Smooth muscle cell of the brain vasculature (primary cell): ENCODE measurements at places on chromosomes 7 and 10.

DNA sequence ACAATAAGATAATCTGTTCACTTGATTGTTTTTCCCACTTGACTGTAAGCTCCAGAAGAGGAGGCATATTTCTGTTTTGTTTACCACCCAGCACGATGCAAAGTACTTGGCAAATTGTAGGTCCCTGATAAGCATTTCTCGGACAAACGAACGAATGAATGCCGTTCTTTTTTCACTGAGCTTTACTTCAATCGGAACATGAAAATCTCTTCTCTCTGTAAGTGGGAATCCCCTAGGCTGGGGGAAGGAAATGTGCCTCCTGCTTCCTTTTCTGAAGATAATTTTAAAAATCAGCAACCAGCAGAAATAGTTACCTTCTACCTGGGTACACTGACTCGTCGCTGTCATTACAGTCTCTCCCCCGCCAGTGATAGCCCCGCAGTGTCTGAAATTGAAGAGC, 102.9 kb downstream of the AOAH start:
- DNase-seq: no peak

GRCh38 chr7:151900591-151900985, 23.7 kb upstream of the PRKAG2 start:
- no peak for DNase-seq

DNA sequence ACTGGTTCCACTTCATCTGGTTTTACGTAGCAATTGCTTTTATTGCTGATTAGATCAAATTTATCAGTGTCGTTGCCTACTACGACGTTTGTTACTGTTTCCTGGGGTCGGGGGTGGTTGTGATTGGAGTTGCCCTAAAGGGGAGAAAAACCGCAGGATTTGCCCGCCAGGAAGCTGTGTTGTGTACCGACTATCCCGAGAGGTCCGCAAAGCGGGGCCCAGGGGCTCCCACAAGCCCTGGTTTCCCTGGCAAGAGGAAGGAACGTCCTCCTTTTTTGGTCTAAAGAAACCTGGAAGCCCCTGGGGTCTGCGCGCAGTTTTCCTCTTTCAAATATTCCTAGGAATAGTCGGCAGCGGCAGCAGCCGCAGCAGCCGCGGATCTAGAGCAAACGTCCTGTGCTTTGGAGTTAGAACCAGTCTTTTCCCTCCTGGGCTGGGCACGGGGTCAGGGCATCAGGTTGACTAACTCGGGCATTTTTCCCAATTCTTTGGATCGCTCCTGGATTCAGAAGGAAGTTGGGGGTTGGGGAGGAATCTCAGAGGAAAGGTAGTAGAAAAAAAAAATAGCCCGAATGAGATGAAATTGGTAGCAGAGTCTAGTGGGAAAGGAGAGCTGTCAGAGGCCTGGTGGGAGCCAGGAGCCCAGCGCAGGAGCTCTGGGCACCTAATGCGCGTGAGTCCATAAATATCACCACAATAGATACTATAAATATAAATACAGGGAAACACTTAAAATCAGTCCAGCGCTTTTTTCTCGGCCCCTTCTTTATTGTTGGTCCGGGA, 4.6 kb downstream of the VAX1 start:
- no peak for DNase-seq

- DNase-seq: no peak
Observed at GRCh38 chr10:110923856-110924493, 4.6 kb downstream of the SHOC2 start.

GRCh38 chr10:42623929-42624328, 14.4 kb downstream of the ZNF33B start:
- DNase-seq: no peak

- no peak for DNase-seq
Observed at GRCh38 chr10:109902992-109903947, 20.0 kb downstream of the XPNPEP1 start.

DNA sequence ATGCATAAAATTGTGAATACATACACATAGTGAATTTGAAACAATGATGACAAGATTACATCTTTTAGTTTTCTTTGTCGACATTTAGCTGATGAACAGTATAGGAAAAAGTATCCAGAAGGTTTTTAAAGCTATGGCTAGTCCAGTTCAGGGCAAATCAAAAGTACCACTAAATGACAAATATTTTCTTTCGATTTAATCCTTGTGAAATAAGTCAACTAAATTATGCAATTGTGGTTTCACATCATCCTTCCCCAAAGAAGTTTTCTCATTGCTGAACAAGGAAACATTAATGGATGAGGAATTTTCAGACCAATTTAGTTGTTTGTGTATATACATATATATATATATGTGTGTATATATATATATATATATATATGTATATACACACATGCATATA, 774.0 kb downstream of the DNAJB9 start:
- DNase-seq: no peak

DNA sequence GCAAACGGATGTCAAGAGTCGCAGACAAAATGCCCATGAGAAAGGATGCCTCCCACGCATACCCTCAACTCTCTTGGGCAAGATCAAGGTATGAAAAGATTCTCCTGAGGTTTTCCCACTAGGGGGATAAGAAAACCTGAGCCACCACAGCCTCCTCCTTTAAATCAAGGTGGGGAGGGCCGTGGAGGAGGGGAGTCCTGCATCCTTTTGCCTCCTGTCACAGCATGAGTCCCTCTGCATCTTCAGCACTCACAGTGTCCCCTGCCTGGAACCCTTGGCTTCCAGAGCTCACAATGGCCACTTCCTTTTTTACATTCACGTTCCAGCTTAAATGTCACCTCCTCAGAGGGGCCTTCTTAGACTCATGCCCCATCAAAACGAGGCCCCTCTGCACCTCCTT, 207.6 kb downstream of the GLI3 start:
- no peak for DNase-seq

- no peak for DNase-seq
Observed at GRCh38 chr7:45238806-45239205, 81.2 kb downstream of the RAMP3 start.

DNA sequence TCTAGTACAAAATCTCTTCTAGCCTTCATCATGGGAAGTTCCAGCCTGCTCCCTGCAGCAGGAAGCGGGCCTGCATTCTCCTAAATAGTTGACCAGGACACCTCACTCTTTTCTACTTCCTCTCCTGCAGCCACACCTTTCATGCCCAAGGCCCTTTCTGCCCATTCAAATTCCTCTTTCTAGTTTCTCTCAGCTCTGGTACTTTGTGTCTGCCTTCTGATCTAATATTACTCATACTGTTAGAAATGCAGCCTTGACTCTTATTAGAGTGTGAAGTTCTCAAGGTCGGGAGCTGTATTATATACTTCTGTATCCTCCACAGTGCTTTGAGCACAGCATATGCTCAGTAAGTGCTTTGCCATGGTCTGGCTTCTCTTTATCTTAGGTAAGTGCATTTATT, 103.1 kb downstream of the PRKCQ start:
- DNase-seq: no peak

GRCh38 chr7:75650062-75650461, 88.7 kb downstream of the HIP1 start:
- DNase-seq: no peak

DNA sequence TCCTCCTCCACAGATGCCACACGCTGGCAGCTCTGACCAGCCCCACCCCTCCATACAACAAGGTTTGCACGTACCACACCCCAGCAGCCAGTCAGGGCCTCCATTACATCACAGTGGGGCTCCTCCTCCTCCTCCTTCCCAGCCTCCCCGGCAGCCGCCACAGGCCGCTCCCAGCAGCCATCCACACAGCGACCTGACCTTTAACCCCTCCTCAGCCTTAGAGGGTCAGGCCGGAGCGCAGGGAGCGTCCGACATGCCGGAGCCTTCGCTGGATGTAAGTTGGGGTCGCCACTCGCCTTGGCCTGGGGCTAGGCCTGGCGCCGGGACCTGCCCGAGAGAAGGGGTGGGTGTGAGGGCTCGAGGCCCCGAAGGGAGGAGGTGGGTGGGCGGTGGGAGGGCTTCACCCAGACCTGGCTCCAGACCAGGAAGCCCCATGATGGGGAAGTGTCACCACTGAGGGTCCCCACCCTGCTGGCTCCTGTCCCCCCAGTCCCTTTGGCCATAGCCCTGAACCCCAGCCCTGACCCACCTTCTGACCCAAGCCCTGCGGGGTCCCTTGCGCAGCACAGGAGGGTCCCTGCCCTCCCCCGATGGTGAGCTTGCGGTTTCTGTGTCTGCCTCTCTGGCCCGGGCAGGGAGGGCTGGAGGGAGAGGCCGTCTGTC, 36.2 kb upstream of the PPIF start:
- no peak for DNase-seq

- no peak for DNase-seq
Observed at GRCh38 chr7:53022893-53023292, 12.5 kb upstream of the POM121L12 start.

DNA sequence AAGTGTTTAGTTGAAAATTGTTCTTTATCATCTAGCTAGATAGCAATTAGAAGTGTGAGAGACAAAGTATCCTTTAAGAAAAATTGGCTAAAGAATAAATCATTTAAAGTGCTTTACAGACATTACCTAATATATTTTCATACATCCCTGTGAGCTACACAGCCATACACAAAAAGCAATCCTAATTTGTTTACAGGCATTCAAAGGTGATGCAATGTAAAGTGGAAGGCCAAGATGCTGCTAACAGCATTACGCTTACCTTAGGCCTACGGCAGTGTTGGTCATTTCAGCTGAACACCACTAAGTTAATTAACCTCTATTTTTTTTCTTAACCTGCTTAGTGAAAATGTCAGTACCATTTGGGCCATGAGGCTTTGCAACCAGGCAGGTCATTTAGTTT, 10.7 kb upstream of the CASD1 start:
- DNase-seq: no peak

DNA sequence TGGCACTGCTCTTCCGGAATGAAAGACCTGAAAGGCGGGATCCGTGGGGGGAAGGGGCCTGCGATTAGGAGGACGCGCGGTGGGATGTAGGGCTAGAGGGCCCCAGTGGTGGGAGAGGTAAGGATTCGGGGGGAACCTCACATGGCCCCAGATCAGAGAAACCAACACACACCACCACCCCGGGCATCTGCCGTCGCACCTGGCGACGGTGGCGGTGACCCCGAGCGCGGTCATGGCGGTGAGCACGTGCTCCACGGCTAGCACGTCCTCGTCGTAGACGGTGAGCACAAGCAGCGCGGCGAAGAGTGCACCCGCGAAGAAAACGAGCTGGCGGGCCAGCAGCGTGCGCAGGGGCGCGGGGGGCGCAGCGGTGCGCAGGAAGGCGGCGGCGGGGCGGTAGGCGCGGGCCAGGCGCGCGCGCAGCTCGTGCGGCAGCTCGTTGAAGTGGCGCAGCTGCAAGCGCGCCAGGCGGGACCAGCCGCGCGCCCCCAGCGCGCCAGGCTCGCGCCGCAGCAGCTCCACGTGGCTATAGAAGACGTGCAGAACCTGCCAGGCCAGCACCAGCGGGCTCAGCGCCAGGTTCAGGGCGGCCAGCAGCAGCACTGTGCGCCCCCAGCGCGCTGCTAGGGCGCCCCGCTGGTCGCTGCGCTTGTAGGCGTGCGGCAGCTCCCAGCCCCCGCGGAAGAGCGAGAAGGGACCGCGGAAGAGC, 5.7 kb downstream of the ATG9B start:
- DNase-seq: no peak

DNA sequence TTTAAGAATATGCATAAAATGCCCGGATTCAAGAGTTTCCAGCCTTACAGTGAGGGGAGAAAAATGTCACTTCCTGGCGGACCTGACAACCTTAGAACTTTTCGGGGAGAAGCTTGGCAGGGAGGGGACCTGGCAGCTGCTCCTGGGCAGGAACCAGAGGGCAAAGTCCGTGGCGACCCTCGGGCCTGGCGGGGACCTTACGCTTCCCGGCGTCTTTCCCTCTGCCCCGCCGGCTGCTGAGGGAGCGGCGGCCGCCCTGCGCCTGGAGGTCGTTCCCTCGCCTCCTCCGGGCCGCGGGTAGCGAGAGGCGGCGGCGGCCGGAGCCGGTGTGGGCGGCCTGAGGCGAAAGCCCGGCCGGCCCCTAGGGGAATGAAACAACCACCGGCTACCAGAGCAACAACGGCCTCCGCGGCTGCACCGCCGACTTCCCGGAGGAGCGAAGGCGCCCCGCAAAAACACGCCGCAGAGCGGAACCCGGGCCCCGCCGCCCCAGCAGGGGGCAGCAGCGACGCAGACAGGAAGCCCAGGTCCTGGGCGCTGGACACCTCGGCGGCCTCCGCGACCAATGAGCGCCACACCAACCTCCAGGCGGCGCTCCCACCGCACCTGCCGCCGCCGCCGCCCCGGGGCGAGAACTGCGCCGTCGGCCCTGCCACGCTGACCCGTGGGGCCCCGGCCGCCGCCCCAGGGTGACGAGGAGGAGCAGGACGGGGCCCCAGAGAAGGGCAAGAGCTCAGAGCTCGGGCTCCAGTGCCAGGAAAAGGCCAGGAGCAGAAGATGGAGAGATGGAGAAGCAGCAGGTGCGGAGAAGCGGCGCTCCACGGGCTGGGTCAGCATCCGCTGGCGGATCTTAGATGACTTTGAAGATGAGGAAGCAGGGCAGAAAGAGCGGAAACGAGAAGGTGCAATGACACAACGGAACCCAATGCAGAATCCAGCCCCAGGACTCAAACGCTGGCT, 10.5 kb upstream of the ACSM6 start:
- peak; percentile 35 for DNase-seq

DNA sequence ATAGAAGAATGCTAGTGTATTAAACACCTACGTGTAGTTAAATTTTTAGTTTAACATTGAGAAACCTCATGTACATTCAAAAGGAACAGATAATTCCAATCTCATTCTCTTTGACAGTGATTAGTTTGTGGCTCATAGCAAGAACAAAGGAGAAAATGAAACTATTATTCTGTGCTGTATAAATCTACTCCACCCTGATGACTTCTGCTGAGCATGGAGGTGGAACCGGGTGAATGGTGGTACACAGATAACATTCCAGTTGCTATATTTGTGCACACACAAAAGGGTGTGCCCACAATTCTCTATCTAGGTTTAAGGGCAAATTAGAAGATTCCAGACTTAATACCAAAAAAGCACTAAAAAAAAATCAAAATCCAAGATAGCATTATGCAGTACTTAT, 17.0 kb upstream of the RALA start:
- DNase-seq: no peak

GRCh38 chr7:147833557-147833956, 757.0 kb upstream of the C7orf33 start:
- DNase-seq: no peak

GRCh38 chr10:91634246-91634645, 1.4 kb upstream of the PPP1R3C start:
- no peak for DNase-seq
